ENCODE measurements at places on chromosomes 11 and 22.
A peak's percentile ranks its signal among the peaks of the same experiment; 100 is the strongest.

GRCh38 chr11:94322501-94322900 lies 18.1 kb downstream of the IZUMO1R start:
- DNase-seq: no peak

GRCh38 chr11:14119357-14119756 lies 156.8 kb downstream of the SPON1 start:
- peak; percentile 84 for DNase-seq

GRCh38 chr22:42805998-42806830 lies 50.9 kb downstream of the ARFGAP3 start:
- DNase-seq: peak; percentile 57

GRCh38 chr11:104442321-104442720 lies 278.4 kb upstream of the PDGFD start:
- DNase-seq: no peak

DNA sequence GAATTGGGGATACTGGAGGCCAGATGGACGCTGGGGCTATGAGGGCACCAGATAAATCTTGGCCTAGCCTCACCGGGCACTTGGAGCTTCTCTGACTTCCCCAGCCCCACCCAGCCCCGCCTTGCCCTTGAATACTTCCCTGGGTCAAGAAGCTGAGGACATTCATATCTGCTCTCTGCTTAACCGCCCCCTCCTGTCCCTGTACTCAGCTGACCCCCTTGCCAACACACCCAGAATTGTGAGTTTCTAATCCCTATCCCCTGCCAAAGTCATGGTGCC lies 22.0 kb downstream of the FADS3 start:
- no peak for DNase-seq

DNA sequence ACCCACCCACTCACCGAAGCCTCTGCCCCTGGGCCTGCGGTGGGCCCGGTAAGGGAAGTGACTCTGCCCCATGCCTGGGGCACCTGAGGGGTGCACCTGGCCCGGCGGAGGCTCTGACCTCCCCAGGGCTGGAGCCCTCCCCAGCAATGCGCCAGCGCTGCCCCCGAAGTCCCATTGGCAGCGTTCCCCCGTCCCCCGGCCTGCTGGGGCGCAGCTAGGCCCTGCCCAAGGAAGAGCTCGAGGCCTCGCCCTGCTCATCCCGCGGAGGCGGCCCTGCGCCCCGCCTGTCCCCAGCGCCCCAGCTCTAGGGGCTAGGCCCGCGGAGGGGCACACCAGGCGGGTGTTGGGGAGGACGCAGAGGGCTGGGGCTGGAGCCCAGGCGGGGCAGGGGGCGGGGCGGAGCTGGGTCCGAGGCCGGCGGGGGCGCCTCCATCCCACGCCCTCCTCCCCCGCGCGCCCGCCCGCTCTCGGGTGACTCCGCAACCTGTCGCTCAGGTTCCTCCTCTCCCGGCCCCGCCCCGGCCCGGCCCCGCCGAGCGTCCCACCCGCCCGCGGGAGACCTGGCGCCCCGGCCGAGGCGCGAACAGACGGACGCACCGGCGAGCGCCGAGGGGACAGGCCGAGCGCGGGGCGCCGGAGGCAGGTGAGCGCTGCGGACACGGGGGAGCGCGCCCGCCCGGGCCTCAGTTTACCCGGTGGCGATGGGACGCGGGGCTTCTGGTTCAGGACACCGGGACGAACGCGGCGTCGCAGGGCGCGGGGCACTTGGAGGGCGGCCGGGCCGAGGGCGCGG lies at the start of gene EPS8L2:
TSS of gene EPS8L2 (plus strand) at position 586 of the 793 bp plus-strand sequence. CDS start 3,177 bp downstream, outside the sequence.
- peak; percentile 29 for DNase-seq

- peak; percentile 74 for DNase-seq
Measured at GRCh38 chr22:26174280-26174679, 5.0 kb downstream of the SEZ6L start.

- peak; percentile 10 for DNase-seq
Measured at GRCh38 chr11:110463153-110463552, 33.4 kb downstream of the FDX1 start.

GRCh38 chr11:99937330-99937729 lies 749.8 kb upstream of the ARHGAP42 start:
- DNase-seq: no peak

GRCh38 chr22:44074337-44074984 lies 50.4 kb downstream of the PARVB start:
- no peak for DNase-seq

DNA sequence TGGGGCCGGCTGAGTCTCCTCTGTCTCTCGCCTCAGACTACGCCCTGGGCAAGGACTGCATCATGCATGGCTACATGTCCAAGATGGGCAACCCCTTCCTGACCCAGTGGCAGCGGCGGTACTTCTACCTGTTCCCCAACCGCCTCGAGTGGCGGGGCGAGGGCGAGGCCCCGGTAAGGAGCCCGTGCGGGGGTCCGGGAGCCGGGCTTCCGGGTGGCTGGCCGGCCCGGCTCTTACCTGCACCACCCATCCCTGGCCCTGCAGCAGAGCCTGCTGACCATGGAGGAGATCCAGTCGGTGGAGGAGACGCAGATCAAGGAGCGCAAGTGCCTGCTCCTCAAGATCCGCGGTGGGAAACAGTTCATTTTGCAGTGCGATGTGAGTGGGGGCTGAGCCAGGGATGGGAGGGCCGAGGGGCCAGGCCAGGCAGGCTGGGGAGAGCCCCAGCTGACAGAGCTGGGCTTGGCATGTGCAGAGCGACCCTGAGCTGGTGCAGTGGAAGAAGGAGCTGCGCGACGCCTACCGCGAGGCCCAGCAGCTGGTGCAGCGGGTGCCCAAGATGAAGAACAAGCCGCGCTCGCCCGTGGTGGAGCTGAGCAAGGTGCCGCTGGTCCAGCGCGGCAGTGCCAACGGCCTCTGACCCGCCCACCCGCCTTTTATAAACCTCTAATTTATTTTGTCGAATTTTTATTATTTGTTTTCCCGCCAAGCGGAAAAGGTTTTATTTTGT lies 4.1 kb upstream of the ANKRD13D start:
- DNase-seq: no peak

DNA sequence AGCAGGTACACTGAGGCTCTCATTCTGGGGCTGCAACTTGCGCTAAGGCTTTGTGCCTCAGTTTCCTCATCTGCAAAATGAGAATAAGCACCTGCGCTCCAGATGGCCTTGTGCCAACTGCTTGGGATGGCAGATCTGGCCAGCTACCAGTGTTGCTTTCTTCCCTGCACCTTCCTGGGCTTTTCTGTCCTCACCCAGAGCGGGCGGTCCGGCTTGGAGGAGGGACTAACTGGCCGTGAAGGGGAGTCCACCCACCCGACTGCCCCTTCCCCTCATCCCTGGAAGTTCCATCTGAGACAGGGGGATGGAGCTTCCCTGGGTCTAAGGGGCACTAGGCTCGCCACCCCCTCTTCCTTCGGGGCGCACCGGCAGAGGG lies 3.5 kb downstream of the SLC16A8 start:
- no peak for DNase-seq

- no peak for DNase-seq
Measured at GRCh38 chr11:1943576-1943975, 3.6 kb upstream of the MRPL23 start.

GRCh38 chr22:47152938-47153337 lies 390.5 kb downstream of the TBC1D22A start:
- DNase-seq: no peak

GRCh38 chr22:46844606-46845210 lies 82.3 kb downstream of the TBC1D22A start:
- DNase-seq: no peak

DNA sequence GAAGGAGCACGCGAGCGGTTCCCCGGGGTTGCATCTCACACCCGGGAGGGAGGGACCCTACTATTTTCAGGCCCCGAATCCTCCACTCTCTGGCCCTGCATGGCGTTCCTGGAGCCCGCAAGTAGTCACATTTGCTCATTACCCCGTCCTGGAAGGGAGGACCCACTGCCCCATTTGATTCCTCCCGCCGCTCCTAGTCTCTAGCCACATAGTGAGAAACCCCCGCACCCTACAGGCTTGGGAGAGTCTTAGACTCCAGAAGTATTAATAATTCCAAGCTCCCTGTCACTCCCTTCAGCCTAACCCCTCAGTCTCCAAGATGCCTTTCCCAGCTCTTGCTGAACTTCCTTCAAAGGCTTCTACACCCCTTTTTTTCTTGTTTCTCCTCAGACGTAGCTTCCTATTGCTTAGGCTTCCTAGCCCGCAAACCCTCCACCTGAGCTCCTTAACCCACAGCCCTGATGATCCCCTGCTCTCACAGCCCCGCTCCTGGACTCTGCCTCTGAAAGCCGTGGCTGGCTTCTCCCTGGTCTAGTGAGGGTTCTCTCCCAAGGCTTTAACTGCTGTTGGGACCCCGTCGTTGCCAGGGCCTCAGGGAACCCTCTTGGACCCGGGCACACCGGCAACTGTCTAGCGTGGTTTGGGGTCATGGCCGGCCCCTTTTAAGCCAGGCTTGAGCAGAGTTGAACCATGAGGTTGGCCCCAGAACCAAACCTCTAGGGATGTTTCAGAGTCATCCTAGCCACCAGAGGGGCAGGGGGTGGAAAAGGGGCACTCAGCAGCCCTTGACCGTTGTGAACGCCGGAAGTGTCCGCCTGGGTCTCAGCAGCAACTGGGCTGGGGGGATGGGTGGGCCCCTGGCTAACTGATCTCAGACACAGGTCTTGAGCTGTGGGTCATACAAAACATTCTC lies 862 bp downstream of the GGA1 start:
- no peak for DNase-seq

DNA sequence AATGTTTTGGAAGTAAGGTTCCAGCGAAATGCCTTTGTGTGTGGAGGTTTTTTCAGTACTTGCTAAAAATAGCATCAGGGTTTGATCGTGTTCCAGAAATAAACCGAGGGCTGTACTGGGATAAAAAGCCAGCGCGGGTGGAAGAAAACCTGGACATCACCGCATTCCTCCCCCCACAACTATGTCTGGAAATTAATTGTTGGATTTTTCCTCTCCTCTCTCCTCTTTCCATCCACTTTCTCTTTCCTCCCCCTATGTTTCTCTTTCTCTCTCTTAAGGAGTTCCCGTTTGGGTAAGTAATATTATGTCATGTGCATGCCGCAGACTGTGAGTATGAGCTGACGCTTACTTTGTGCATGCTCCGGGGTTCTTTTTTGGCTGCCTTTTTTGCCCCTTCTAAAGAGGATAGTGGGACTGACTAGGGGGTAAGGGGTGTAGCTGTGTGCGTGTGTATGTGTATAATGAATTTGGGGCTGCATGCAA lies 104.2 kb upstream of the HSD17B12 start:
- no peak for DNase-seq

- DNase-seq: no peak
Measured at GRCh38 chr11:2395856-2396255, 4.7 kb upstream of the TSSC4 start.

DNA sequence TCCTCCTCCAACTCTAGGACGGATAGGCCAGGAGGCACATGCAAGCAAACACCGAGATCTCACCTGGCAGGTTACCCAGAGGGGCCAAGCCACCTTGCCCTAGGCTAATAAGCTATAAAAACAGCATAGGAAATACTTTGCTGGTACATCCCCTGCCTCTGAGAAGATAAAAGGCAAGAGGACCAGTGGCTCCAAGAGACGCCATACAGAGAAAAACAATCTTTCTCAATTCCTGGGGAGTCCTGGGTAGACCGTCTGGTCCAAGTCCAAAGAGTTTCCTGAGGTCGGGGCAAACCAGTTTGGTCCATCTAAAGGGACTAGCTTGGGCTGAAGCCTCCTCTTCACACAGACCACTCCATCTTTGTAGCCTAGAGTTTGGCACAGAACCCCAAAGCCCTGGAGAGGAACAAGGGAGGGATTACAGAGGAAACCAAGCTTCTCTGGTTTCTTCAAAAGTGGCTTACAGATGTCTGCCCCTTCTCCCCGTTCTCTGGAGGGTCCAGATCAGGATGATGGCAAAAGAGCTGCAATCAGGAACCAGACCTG lies 40.4 kb downstream of the NUMA1 start:
- no peak for DNase-seq

- no peak for DNase-seq
Measured at GRCh38 chr22:20238901-20239675, 29.0 kb downstream of the RTN4R start.

DNA sequence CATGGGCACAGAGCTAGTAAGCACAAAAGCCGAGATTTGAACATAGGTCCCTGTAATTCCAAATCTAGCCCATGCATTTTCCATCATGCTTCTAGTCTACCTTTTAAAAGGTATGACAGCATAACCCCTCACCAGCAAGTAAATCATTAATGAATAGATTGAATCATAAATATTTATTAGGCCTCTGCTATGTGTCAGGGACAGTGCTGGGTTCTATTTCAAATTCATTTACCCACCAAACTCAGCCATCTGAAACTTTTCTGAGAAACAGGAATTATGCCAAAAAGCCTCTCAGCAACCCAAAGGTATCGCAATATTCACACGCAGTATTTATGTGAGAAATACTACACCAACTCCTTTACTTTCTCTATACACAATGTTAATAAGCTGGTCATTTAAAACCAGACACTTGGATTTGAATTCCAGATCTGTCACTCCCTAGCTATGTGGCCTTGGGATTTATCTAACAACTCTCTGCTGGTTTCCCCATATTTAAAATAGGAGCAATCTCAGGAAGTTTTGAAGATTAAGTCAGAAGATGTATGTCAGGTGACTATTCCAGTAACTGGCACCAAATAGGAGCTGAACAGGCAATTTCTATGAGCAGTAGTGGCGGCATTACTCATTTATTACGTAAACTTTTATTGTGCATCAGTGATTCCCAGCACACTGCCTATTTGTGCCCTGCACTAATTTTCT lies 191.4 kb downstream of the TENM4 start:
- no peak for DNase-seq

GRCh38 chr22:24040946-24041345 lies 29.8 kb downstream of the CABIN1 start:
- no peak for DNase-seq

DNA sequence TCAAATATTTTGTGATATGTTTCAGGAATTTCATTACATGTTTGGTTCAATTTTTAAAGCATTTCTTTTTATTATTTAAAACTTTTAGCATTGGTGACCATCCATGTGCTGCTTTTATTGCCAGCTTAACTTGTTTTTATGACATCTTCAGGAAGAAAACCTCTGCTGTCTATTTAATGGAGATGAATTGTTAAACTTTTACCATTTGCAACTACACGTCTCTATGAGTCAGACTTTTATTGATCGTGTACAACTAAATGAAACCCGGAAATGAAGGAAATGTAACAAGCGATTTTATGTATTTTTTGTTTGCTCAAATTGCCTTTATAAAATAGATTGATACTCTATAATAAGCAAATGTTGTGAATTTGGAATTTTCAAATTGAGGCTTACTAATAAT lies 113.0 kb downstream of the PTPRJ start:
- DNase-seq: no peak

GRCh38 chr22:27212617-27213177 lies 555.3 kb downstream of the MIAT start:
- DNase-seq: no peak

- DNase-seq: no peak
Measured at GRCh38 chr11:14374922-14375830, 16.2 kb upstream of the RRAS2 start.
